ENCODE measurements at places on chromosomes 7 and 10.

DNA sequence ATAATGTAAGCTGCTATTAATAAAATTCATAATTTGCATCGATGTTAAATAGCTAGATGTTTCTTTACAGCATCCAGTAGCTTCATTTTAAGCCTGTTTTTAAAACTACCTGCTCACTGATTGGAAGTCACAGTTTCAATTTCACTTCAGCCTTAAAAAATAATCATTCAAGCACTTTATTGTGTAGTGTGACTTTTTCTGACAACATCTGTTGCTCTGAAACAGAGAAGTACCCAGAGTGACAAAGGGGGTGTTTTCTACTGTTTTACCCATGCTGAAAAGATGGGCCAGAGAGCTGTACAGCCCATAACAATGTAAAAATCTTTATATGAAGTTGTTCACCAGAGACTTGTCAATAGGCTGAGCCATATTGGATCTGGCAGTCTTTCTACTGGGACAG lies 437.2 kb downstream of the MDFIC start:
- no peak for DNase-seq

GRCh38 chr10:5555021-5555510 lies 30.3 kb downstream of the CALML3 start:
- no peak for DNase-seq

- no peak for DNase-seq
Observed at GRCh38 chr10:8095959-8096358, 41.5 kb downstream of the GATA3 start.

- DNase-seq: no peak
Observed at GRCh38 chr10:25852364-25852941, 81.6 kb upstream of the MYO3A start.

GRCh38 chr10:66834802-66835201 lies 91.0 kb upstream of the LRRTM3 start:
- DNase-seq: no peak

GRCh38 chr10:80468002-80468401 lies 13.9 kb downstream of the TSPAN14 start:
- peak; percentile 37 for DNase-seq

GRCh38 chr7:36811807-36812206 lies 87.5 kb upstream of the AOAH start:
- DNase-seq: no peak

- no peak for DNase-seq
Observed at GRCh38 chr7:29196191-29196590, 1.6 kb downstream of the CHN2 start.

DNA sequence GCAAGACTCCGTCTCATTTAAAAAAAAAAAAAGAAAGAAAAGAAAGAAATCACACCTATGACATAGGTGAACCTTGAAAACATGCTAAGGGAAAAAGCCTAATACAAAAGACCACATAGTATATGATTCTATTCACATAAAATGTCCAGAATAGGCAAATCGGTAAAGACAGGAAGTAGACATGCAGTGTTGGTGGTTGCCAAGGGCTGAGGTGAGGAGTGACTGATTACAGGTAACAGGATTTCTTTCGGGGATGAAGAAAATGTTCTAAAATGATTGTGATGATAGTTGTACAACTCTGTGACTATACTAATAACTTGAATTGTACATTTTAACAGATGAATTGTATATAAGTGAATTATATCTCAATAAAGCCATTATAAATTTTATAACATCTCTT lies 3.3 kb downstream of the XPNPEP1 start:
- no peak for DNase-seq

DNA sequence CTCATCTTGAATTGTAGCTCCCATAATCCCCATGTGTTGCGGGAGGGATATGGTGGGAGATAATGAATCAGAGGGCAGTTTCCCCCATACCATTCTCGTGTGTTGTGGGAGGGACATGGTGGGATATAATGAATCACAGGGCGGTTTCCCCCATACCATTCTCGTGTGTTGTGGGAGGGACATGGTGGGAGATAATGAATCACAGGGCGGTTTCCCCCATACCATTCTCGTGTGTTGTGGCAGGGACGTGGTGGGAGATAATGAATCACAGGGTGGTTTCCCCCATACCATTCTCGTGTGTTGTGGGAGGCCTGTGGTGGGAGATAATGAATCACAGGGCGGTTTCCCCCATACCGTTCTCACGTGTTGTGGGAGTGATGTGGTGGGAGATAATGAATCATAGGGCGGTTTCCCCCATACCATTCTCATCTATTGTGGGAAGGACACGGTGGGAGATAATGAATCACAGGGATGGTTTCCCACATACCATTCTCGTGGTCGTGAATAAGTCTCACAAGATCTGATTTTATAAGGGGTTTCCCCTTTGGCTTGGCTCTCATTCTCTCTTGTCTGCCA lies 271.0 kb downstream of the MAD1L1 start:
- DNase-seq: peak; percentile 33

GRCh38 chr10:78512205-78512550 lies 478.5 kb downstream of the RPS24 start:
- DNase-seq: no peak

GRCh38 chr10:47396311-47396717 lies 12.2 kb upstream of the ZNF488 start:
- no peak for DNase-seq

DNA sequence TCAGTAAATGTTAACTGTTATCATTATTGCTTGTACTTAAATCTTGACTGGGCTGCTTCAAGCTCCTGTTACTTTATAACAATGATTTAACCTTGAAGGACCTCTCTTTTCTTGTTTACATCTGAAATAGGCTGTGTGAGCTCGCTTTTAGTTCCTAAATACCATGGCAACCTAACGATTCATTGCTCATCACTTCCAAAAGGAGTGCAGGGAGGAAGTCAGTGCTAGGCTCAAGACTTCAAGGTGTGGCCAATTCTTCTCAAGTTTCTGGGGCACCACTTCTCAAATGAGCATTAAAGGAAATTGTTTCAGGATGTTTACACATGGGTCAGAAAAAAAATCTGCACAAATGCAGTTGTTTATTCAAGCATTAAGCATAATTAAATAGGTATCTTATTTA lies 284.2 kb downstream of the MTERF1 start:
- DNase-seq: no peak

DNA sequence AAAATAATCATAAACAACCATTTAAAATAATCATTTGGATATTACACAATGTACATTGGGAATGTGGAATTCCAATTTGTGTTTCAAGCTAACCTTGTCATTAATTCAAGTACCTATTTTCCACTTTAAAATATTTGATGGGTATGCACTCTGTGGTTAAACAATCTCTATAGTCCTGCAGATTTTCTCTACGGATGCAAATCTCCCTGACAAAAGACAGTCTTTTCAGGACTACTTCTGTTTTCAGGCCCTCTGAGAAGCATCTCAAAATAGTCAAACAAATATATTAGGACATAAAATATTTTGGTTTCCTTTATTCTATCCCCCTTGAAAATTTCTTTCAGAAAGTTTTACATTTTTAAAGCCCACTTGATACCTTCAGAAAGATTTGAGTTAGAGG lies 735.6 kb upstream of the MBL2 start:
- no peak for DNase-seq

- DNase-seq: no peak
Observed at GRCh38 chr7:122885583-122886356, 490 bp downstream of the CADPS2 start.

DNA sequence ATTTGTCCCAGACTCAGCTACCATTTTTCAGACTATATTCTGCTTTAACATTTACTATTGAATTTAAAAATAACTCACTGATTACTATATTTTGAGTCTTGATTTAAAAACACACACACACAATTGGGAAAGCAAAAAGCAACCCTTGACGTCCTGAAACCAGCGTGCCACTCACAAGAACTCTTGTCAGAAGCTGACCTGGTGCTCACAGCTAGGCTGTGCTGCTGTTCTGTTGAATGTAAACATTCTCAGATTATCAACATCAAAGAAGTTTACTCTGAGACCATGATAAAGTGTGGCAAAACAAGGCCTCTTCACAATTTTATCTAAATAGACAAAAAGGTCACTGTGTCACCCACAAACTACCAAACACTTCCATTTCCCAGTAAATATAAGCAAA lies 62.6 kb upstream of the CACNA2D1 start:
- no peak for DNase-seq

- DNase-seq: no peak
Observed at GRCh38 chr10:119342335-119342734, 135.0 kb downstream of the GRK5 start.

- no peak for DNase-seq
Observed at GRCh38 chr7:28608731-28609130, 196.4 kb downstream of the CREB5 start.

DNA sequence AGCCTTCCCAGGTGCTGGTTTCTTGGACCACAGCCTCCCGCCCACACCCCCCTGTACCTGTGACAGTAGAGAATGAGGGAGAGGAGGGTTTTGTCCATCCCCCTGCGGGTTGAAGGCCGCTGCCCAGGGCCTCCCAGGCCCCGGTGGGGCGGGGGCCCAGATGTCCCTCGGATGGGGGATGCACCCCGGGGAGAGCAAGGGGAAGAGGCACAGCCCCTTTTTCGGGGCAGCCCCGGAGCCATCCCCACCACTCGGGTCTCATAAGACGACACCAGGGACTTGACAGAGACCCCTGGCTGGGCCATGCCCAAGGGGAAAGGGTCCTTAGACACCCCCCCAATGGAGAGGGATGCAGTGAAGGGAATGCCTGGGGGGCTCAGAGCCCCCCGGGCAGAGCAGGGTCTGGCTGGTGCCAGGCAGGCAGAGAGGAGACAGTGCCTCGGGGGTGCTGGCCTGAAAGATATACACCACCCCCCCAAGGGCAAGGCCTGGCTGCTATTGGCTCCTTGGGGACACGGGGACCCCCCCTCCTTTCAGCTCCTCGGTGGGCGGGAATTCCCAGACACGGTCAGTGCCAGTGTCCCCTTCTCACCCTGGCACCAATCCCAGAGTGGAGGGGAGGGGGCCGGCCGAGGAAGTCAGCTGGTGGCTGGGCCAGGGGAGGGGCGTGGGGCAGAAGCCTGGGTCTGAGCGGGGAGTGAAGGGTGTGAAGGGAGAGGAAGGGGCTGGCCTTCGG lies 3.7 kb upstream of the SPACDR start:
- DNase-seq: no peak
